Stomach (tissue), 19 donors: ENCODE measurements at places on chromosomes 5 and 9. TPM values are rescaled to one million over a fixed set of nuclear protein-coding genes. Genes with fewer than 3 reads are reported as not detected.
A peak's percentile ranks its signal among the peaks of the same experiment; 100 is the strongest.

DNA sequence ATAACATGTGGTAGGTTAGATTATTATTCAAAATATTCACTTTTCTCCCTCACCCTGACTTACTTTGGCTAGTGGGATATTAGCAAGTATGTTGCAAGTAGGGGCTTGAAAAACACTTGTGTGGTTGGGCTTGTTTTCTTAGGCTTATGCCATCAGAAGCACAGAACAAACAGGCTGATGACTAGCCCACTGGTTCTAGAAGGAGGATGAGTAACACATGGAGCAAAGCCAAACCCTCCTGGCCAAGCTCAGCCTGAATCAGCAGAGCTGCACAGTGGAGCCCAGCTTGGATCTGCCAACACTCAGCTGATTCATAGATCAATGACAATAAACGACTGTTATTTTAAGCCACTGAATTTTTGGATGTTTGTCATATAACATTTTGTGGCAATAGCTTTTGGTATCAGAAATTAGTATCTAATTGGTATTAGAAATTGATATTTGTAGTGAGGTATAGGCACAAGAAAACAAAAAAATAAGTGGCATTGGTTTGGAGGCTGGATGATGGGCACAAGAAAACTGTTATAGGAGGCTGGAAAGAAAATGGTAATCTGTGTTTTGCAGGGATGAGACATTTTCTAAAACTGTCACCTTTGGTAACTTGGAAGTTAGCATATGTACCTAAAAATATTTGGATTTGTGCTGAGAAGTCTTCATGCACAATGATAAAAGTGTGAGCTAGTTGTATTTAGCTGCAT lies 46.1 kb upstream of the ZBED3 start:
- H3K36me3 ChIP-seq: no peaks in the 10 kb centered on the region
- no peaks in the 10 kb centered on the region for H3K4me1 ChIP-seq
- H3K27me3 ChIP-seq: no peaks in the 10 kb centered on the region
- no peak overlapping the region for H3K4me3 ChIP-seq

GRCh38 chr9:134475011-134475790 lies 148.9 kb downstream of the RXRA start:
- no peak overlapping the region for H3K4me3 ChIP-seq
- H3K36me3 ChIP-seq: no peaks in the 10 kb centered on the region
- DNase-seq: peak; percentile 92
- no peaks in the 10 kb centered on the region for H3K27me3 ChIP-seq
- H3K4me1 ChIP-seq: peaks cover 25% of the 10 kb centered on the region

The PLPP7 gene
- total RNA-seq: 0.29 TPM

- H3K4me3 ChIP-seq: no peak overlapping the region
- H3K27me3 ChIP-seq: no peaks in the 10 kb centered on the region
- H3K36me3 ChIP-seq: peaks cover 22% of the 10 kb centered on the region
- peaks cover 65% of the 10 kb centered on the region for H3K4me1 ChIP-seq
- H3K27ac ChIP-seq: no peak overlapping the region
Observed at GRCh38 chr9:87610200-87611155, 112.8 kb downstream of the DAPK1 start.

The TMEM252 gene
- not detected for total RNA-seq

GRCh38 chr9:114225561-114226212 lies 70.3 kb downstream of the COL27A1 start:
- DNase-seq: no peak
- no peaks in the 10 kb centered on the region for H3K36me3 ChIP-seq
- H3K27me3 ChIP-seq: no peaks in the 10 kb centered on the region
- no peaks in the 10 kb centered on the region for H3K4me1 ChIP-seq

The MTX3 gene
- 11.2 TPM for total RNA-seq

The ELP1 gene
- 30.4 TPM for total RNA-seq

- H3K27ac ChIP-seq: no peak overlapping the region
- DNase-seq: no peak
- H3K27me3 ChIP-seq: no peaks in the 10 kb centered on the region
Observed at GRCh38 chr5:21774281-21774680, 1078.9 kb downstream of the CDH12 start.

- H3K4me1 ChIP-seq: no peaks in the 10 kb centered on the region
- no peak overlapping the region for H3K27ac ChIP-seq
- no peak for DNase-seq
Observed at GRCh38 chr5:82376307-82376706, 98.2 kb upstream of the RPS23 start.

DNA sequence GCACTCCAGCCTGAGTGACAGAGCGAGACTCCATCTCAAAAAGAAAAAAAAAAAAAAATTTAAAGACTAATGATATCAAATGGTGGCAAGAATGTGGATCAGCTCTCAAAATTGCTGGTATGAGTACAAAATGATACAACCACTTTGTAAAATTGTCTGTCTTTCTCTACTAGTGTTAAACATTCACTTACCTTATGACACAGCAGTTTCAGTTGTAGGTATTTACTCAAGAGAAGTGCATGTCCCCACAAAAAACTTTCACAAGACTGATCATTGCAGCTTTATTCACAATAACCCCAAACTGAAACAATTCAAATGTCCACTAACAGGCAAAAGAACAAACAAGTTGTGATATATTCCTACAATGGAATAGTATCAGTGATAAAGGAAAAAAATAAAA lies 14.7 kb upstream of the CETN3 start:
- no peaks in the 10 kb centered on the region for H3K36me3 ChIP-seq
- no peak overlapping the region for H3K27ac ChIP-seq
- H3K4me1 ChIP-seq: no peaks in the 10 kb centered on the region
- no peak for DNase-seq
- H3K4me3 ChIP-seq: no peak overlapping the region

GRCh38 chr9:134055981-134056461 lies 11.8 kb downstream of the BRD3 start:
- H3K27me3 ChIP-seq: no peaks in the 10 kb centered on the region
- H3K36me3 ChIP-seq: peaks cover 21% of the 10 kb centered on the region
- H3K4me1 ChIP-seq: peaks cover 40% of the 10 kb centered on the region
- no peak overlapping the region for H3K4me3 ChIP-seq
- DNase-seq: peak; percentile 83

The LCN6 gene
- 31.2 TPM for total RNA-seq

GRCh38 chr5:142314109-142314508 lies 10.7 kb downstream of the SPRY4 start:
- peaks cover 56% of the 10 kb centered on the region for H3K4me1 ChIP-seq
- H3K36me3 ChIP-seq: peaks cover 19% of the 10 kb centered on the region
- H3K27ac ChIP-seq: no peak overlapping the region
- DNase-seq: no peak
- no peak overlapping the region for H3K4me3 ChIP-seq
- H3K27me3 ChIP-seq: no peaks in the 10 kb centered on the region

DNA sequence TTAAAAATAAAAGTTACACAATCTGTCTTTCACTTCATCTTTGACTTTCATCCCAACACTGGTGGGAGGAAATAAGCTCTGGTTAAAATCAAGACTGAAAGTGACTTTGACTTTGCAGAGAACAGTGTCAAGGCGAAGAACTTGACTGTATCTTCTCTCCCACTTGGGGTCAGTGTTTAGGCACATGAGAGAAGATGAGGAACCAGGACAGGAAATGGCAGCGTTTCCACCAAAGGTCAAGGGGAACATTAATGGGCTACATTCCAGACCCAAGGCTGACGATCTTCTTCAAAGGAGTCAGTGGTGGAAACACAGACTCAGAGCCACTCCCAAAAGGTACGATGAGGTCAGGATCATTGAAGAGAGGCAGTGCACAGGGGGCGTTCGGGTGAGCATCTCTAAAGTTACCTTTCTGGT lies 409.5 kb downstream of the ARHGEF28 start:
- no peaks in the 10 kb centered on the region for H3K36me3 ChIP-seq
- H3K27ac ChIP-seq: no peak overlapping the region
- H3K4me1 ChIP-seq: peaks cover 13% of the 10 kb centered on the region
- H3K27me3 ChIP-seq: no peaks in the 10 kb centered on the region
- H3K4me3 ChIP-seq: no peak overlapping the region
- no peak for DNase-seq

The PRDM9 gene
- not detected for total RNA-seq

The ACOT12 gene
- not detected for total RNA-seq

GRCh38 chr9:89234205-89235067 lies 55.8 kb upstream of the SHC3 start:
- no peak overlapping the region for H3K4me3 ChIP-seq
- H3K4me1 ChIP-seq: peaks cover 11% of the 10 kb centered on the region
- DNase-seq: peak; percentile 49
- no peak overlapping the region for H3K27ac ChIP-seq
- H3K27me3 ChIP-seq: no peaks in the 10 kb centered on the region

The ADAMTS19 gene
- total RNA-seq: 18.0 TPM

DNA sequence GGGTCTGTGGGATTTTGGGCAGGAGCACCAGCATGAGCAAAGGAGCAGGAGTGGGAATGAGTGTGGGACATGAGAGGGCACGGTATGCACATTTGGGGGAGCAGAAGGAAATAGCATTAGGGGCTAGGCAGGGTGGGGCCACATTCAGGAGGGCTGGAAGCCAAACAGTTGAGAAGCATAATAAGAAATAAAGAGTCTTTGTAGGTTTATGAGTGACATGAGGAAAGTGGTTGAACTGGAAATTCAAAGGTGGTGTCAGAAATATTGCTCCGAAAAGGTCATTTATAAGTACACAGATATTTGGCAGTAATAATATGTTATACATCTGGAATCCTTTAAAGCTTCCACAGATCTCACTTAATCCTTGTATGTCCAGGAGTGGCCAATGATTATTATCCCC lies 26.4 kb downstream of the ARHGEF28 start:
- DNase-seq: no peak
- peaks cover 29% of the 10 kb centered on the region for H3K4me1 ChIP-seq
- no peaks in the 10 kb centered on the region for H3K36me3 ChIP-seq
- peak overlapping the region; percentile 78 for H3K27ac ChIP-seq

- no peaks in the 10 kb centered on the region for H3K36me3 ChIP-seq
- DNase-seq: peak; percentile 50
- H3K27me3 ChIP-seq: no peaks in the 10 kb centered on the region
- peak overlapping the region; percentile 30 for H3K27ac ChIP-seq
Observed at GRCh38 chr9:81669041-81669651, 20.2 kb downstream of the TLE1 start.

GRCh38 chr9:88383176-88383575 lies 5.1 kb upstream of the SPIN1 start:
- H3K27me3 ChIP-seq: no peaks in the 10 kb centered on the region
- DNase-seq: no peak
- no peaks in the 10 kb centered on the region for H3K36me3 ChIP-seq
- H3K4me1 ChIP-seq: peaks cover 5% of the 10 kb centered on the region

GRCh38 chr5:173888473-173889131 lies 453 bp downstream of the CPEB4 start:
- peak overlapping the region; percentile 85 for H3K4me3 ChIP-seq
- no peaks in the 10 kb centered on the region for H3K36me3 ChIP-seq
- H3K27me3 ChIP-seq: no peaks in the 10 kb centered on the region
- peak overlapping the region; percentile 90 for H3K27ac ChIP-seq

DNA sequence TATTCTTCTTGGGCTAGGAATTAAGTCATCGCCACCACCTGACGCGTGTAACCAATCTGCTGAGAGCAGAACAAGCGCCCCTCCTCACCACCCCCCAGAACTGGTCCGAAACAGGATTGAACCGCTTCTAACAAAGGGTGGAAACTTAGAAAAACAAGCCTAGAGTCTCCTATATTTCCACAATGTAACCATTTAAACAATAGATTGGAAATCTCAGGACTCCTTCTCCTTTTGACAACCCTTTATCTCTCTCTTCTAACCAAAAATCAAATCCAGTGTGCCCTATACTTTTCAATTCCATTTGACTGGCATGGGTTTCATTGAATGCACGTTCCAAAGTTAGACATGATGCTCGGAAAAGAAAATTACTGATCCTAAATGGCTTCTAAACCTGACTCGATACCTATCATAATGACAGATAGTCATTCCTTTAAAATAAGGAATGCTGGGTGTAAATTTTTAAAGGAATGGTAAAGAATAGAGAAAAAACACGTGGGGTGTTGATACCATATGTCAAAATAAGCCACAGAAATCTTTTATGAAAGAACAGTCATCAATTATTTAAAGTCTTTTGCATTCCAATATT lies 1.2 kb downstream of the ARRDC3 start:
- peaks cover 13% of the 10 kb centered on the region for H3K36me3 ChIP-seq
- H3K4me3 ChIP-seq: peak overlapping the region; percentile 74
- DNase-seq: peak; percentile 98
